ENCODE measurements at places on chromosomes 2 and 18. TPM values are rescaled to one million over a fixed set of nuclear protein-coding genes. Genes with fewer than 3 reads are reported as not detected.

GRCh38 chr18:63708650-63709049 lies 5.9 kb downstream of the SERPINB11 start:
- DNase-seq = no peak
- no peaks in the 10 kb centered on the region for H3K4me1 ChIP-seq
- no peaks in the 10 kb centered on the region for H3K27me3 ChIP-seq
- no peaks in the 10 kb centered on the region for H3K36me3 ChIP-seq
- H3K27ac ChIP-seq = no peak overlapping the region

DNA sequence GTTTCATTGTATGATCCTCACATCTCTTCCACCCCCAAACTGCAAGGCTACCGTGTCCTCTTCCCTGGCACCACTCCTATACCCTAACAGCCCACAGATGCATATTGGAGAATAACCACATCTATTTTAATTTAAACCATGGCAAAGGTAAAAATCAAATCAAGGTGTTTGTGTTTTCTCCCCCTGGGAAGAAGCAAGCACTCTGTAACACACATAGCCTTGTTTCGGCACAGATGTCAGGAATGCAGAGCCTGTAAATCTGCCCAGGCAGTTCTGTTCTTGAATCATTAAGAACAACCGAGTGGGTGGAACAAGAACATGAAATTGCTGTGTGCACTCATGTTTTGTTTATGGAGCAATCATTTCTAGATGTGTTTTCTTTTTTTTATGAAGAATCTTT lies 6.8 kb upstream of the COX7A2L start:
- H3K27ac ChIP-seq = no peak overlapping the region
- no peaks in the 10 kb centered on the region for H3K36me3 ChIP-seq
- no peaks in the 10 kb centered on the region for H3K4me1 ChIP-seq
- no peak for DNase-seq
- H3K4me3 ChIP-seq = no peak overlapping the region
- H3K27me3 ChIP-seq = no peaks in the 10 kb centered on the region

GKN1 gene
- total RNA-seq = 20.7 TPM

DNA sequence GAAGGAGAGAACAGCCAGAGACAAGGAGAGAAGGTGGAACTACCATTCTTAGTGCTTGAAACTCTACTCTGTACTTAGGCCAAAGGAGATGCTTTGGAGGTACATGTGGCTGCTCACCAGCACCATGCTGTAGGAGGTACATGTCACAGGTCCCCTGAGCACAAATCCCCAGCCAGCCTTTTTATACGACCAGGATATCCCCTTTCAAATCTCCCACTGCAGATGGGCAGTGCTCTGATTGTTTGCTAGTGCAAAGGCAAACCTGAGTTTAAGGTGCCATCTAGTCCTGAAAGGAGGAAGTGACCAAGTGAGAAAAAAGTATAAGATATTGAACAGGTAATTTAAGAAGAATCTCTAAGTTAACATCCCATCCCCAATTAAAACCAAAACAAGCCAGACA lies 17.1 kb upstream of the TTC21B start:
- H3K4me3 ChIP-seq = no peak overlapping the region
- H3K27me3 ChIP-seq = no peaks in the 10 kb centered on the region
- H3K4me1 ChIP-seq = no peaks in the 10 kb centered on the region
- H3K36me3 ChIP-seq = no peaks in the 10 kb centered on the region
- H3K27ac ChIP-seq = no peak overlapping the region

DNA sequence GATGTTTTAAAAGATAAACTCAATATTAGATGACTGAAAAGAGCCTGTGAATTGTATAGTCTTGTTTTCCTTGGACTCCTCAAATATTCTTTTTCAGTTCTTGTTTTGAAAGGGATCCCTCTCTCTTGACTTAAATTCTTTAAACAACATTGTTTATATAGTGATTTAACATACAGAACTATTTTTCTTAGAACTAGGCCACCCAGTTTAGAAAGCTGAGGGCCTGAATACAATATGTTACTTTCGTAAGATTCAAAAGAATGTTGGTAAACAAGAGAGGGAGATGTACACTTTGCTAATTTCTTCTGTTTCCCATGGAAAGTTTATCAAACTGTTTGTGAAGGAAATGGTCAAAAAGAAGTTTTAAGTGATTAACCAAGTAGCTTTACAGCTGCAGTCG lies 5.5 kb upstream of the TSPYL6 start:
- H3K36me3 ChIP-seq = no peaks in the 10 kb centered on the region
- no peak overlapping the region for H3K4me3 ChIP-seq
- peak overlapping the region; percentile 74 for H3K27ac ChIP-seq
- no peak for DNase-seq
- peaks cover 15% of the 10 kb centered on the region for H3K4me1 ChIP-seq

All from thoracic aorta (tissue), 2 donors.